Amniotic stem cell (primary cell): ENCODE measurements at places on chromosomes 7 and 10.
A peak's percentile ranks its signal among the peaks of the same experiment; 100 is the strongest.

- no peak for DNase-seq
These were observed 60.0 kb downstream of the DLG5 start for GRCh38 chr10:77866598-77866997.

DNA sequence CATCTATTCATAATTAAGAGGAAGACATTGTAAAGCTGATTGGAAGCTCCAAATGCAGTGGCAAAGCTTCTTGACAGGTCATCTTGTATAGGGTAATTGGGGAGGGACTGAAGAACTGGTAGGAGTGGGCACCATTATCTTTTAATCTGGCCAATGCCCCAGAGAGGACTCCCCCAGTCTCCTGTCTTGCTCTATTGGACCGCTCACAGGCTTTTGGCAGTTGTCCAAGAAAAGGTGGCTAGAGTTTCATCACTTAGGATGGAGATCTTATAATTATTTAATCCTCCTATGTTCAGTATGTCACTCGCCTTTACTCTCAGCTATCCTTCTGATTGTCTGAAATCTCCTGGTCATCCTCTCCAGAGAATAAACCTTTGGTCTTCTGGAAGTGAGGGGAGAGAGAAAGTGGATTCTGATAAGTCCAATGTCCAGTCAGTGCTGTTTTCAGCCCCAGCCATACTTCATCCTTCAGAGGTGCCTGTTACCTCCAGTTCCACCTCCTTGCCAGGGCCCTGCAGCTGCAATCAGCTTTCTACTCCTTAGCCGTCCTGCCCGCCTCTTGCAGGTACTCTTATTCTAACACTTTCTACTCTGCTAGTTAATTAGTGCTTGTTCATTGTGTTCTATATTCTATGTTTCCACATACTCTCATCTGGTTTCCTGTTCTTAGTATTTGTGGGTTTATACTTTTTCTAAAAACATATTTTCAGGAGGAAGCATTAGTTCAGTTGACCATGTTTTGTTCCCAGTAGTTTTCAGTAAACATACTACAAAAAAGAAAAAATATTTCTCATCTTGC, 241.6 kb downstream of the NSUN6 start:
- DNase-seq: no peak

GRCh38 chr7:44257618-44258422, 57.0 kb downstream of the YKT6 start:
- peak; percentile 73 for DNase-seq

DNA sequence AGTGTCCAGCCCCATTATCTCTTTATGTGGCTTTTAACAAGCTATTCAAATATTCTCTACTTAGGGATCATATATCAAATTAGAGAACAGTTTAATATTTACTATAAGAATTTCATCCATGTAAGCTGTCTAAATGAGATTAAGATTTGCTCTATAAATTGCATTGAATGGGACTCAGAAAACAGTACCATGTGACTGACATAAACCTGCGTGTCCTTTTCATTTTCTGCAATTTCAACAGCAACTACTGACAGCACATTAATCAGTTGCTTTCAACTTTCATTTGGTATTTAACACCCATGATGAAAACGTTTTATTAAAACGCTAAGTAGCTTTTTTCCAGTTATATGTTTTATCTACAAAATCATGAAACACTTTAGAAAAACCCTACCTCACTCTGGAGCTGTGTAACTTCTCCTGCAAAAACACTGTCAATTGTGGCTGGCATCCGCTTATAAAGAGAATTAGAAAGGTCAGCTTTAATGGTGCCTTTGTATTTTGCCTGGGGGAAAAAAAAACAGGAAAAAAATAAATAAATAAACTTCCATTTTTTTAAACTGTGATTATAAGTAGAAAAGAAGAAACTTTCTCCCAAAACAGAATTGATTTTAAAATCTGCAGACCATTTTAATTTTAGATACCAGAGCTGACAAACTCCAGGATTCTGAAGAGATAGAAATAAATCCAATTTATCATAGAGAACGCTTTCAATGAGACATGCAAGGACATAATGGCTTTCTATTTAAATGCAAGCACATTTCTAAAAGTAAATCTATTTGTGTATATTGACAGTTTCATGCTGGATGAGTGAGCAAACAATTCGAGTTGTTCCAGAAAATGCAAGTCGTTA, 9.2 kb downstream of the NEBL start:
- no peak for DNase-seq

DNA sequence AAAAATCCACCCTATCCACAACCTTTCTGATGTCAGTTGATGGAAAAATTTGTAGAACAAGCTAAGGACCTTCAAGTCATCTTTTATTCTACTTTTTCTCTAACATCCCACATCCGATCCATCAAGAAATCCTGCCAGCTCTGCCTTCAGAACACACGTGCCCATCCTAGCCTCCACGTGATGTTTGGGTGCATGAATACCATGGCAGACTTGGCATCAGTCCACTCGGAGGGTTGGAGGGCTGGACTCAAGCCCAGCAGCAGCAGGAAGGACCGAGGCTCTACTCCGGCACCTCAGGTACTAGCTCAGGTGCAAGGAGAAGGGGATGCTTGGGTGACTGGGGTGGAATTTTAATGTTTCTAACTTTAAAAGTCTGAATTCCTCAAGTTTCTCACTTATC, 428.6 kb downstream of the DPP6 start:
- DNase-seq: no peak
